CD8-positive, alpha-beta memory T cell (primary cell): ENCODE measurements at places on chromosomes 7 and 10. TPM values are rescaled to one million over a fixed set of nuclear protein-coding genes. Genes with fewer than 3 reads are reported as not detected.

The JAZF1 gene
- 5.1 TPM for polyA plus RNA-seq

GRCh38 chr7:108368466-108368865 lies 87.8 kb downstream of the NRCAM start:
- no peak for DNase-seq
- H3K27ac ChIP-seq: no peak overlapping the region

- H3K4me3 ChIP-seq: no peak overlapping the region
- no peak for DNase-seq
- no peaks in the 10 kb centered on the region for H3K36me3 ChIP-seq
- no peaks in the 10 kb centered on the region for H3K27me3 ChIP-seq
Measured at GRCh38 chr10:59523851-59524250, 161.5 kb upstream of the FAM13C start.

DNA sequence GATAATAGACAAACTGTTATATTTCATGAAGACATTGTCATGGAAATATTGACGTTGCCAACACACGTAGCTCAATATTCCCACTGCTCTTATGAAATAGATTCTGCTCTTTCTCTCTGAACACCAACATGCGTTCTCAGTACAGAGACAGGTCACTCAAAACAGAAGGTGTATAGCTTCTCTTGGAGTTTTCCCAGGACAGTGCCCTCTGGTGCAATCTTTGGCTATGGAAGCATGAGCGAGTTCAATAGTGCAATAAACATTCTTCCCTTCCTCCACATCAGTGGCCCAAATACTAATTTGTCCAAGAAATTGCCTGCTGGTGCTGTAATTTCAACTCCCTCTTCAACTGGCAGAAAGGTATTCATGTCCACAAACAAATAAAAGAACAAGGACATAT lies 145.3 kb downstream of the MAGI2 start:
- H3K27ac ChIP-seq: no peak overlapping the region
- no peak overlapping the region for H3K4me3 ChIP-seq
- DNase-seq: no peak
- no peaks in the 10 kb centered on the region for H3K4me1 ChIP-seq
- no peaks in the 10 kb centered on the region for H3K36me3 ChIP-seq

The SLC13A1 gene
- not detected for polyA plus RNA-seq

DNA sequence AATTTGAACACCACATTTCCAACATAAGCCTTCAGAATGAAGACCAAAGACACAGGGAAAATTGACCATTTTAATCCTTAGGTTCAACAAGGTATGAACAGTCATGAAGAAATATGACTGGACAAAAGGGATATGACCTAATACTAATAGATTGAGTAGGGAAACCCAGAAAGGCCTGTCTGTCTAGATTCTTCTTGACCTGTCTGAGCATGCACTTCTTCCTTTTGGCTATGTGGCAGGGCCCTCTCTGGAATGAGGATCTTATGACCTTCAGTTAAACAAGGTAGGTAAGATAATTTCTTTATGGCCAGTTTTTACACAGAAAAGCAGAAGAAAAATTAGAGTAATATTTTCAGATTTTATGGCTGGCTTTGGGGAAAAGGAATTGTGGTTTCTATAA lies 3.0 kb upstream of the PHYHIPL start:
- no peaks in the 10 kb centered on the region for H3K36me3 ChIP-seq
- no peak overlapping the region for H3K27ac ChIP-seq
- H3K27me3 ChIP-seq: no peaks in the 10 kb centered on the region

GRCh38 chr10:499991-500390 lies 189.5 kb downstream of the DIP2C start:
- no peak overlapping the region for H3K27ac ChIP-seq
- H3K36me3 ChIP-seq: no peaks in the 10 kb centered on the region
- peaks cover 5% of the 10 kb centered on the region for H3K27me3 ChIP-seq
- DNase-seq: no peak
- H3K4me3 ChIP-seq: no peak overlapping the region

- no peak for DNase-seq
- H3K27me3 ChIP-seq: no peaks in the 10 kb centered on the region
- no peaks in the 10 kb centered on the region for H3K4me1 ChIP-seq
- no peak overlapping the region for H3K4me3 ChIP-seq
Measured at GRCh38 chr10:43619368-43619767, 13.1 kb downstream of the ZNF485 start.

- H3K27me3 ChIP-seq: no peaks in the 10 kb centered on the region
- H3K4me1 ChIP-seq: no peaks in the 10 kb centered on the region
- H3K36me3 ChIP-seq: no peaks in the 10 kb centered on the region
Measured at GRCh38 chr7:36360244-36360643, 29.4 kb upstream of the ANLN start.

The ADAM22 gene
- polyA plus RNA-seq: 2.3 TPM

- no peaks in the 10 kb centered on the region for H3K27me3 ChIP-seq
- H3K36me3 ChIP-seq: no peaks in the 10 kb centered on the region
- H3K4me3 ChIP-seq: no peak overlapping the region
- H3K4me1 ChIP-seq: no peaks in the 10 kb centered on the region
- no peak overlapping the region for H3K27ac ChIP-seq
Measured at GRCh38 chr7:120278773-120279172, 5.8 kb downstream of the KCND2 start.

The PRLHR gene
- polyA plus RNA-seq: not detected

The SRRM3 gene
- polyA plus RNA-seq: not detected

The PIK3AP1 gene
- polyA plus RNA-seq: 37.0 TPM

GRCh38 chr10:48300556-48300955 lies 5.9 kb upstream of the MAPK8 start:
- no peaks in the 10 kb centered on the region for H3K4me1 ChIP-seq
- no peak for DNase-seq
- H3K27ac ChIP-seq: no peak overlapping the region
- H3K36me3 ChIP-seq: no peaks in the 10 kb centered on the region
- H3K4me3 ChIP-seq: no peak overlapping the region
- H3K27me3 ChIP-seq: no peaks in the 10 kb centered on the region
